MCF 10A (cell line): ENCODE measurements at places on chromosomes 11 and 22.

- no peak for DNase-seq
Observed at GRCh38 chr11:45482331-45482730, 183.1 kb downstream of the CHST1 start.

DNA sequence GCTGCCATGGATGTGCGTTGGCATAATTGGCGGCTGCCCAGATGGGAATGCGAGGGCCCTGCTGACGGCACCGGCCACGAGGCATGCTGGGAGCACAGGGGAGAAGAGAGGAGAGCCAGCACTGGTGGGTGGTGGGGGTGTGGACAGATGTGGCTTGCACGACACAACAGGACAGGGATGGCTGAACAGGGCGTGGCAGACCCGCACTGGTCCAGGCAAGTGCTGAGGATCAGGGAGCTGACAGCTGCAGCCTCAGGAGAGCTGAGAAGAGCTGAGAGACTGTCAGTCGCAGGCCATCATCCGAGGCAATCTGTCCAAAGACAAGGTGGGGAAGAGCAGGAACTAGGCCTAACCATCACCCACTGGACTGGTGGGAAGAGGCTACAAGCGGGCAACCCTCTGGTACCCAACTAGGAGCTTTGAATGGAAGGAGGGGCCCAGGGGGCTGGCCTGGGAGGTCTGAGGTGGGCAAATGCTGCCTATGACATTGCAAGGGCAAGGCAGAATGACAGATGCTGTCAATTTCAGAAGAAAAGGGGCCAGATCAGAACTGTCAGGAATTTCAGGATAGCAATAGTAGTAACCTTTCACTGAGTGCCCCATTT lies 2.4 kb downstream of the GNB1L start:
- no peak for DNase-seq

DNA sequence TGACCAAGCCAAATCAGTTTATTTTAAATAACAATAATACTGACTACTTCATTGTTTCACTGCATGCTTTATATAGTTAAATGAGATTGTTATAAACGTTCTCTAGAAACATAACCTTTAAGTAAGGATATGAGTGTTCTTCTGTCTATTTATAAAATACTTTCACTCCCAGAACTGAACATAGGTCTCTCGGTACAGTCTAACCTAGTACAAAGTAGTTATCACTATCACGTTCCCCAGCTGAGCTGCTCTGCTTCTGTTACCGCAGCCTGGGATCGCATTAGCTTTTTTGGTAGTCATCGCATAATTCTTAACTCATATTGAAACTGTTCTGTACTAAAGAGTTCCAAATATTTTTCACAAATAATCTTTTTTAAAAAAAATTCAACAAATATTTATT lies 143.6 kb downstream of the WNT11 start:
- DNase-seq = no peak

- DNase-seq = peak; percentile 9
Observed at GRCh38 chr11:26626346-26626745, 54.3 kb upstream of the MUC15 start.

- no peak for DNase-seq
Observed at GRCh38 chr11:59801981-59802638, 8.5 kb downstream of the MRPL16 start.

DNA sequence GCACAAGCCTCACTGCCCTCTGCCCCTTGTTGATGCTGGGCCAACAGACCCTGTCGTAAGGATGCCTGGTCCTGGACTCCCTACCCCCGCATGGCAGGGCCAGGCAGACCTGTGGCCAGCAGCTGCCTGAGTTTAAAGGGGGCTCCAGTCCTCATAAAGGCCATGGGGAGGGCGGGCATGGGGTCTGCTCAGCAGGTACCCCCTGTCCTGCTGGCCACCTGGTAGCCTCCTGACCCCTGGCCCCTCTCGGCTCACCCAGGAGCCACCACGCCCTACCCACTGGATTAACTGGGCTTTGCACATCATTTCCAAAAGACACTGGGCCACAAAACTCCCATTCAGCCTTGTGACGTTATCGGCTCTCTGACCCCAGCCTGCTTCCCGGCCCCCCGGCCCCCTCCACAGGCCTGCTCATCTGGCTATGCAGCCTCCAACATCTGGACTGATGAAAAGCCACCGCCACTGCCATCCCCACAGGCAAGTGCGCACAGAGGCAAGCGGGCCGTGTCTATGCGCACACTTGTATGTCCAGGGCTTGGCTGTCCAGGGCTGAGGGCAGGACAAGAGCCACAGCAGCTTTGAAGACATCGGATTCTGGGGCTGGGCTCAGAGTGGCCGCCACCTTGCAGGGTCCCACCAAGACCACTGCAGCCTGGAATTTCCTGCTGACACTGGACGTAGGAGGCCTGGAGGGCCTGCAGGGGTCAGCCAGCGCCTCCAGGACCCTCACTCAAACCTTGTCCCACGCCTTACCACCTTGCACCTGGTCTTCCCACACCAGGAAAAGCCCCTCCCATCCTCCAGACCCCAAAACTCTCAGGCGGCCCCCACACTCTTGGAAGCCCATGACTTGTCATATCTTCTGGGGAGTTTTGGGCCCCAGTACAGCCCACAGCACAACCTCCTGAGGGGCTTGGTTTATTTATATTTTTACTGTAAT lies 48.7 kb downstream of the IGF2 start:
- no peak for DNase-seq

GRCh38 chr22:32618441-32619140 lies 144.0 kb downstream of the FBXO7 start:
- no peak for DNase-seq

DNA sequence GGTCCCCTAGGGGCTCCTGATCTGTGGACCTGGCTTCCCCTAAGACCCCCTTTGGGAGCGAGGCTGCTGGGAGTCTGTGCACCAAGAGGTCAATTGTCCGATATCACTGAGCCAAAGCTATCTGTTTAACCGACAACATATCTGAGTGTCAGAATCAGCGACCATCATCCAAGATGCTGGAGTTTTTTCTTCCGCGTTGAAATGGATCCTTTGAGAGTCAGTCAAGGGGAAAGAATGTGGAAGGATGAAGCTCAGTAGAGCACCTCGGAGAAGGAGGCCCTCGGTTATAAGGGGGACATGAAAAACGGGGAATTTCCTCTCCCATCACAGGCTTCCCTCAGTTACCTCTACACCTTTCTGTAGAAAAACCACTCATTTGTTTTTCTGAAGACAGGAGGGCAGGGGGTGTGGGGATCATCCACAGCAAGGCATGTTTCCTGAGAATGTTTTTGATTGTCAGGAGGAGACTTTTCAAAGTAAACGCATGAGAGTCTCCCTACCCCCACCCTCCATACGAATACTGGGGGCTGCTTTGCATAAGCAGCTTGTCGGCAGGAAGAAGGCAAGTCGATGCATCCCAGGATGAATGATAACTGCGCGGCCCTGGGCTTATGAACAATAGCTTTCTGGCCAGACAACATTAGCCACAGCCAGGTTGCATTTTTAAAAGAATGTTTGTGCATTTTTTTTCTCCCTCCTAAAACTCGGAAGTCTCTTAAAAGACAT lies 37.7 kb upstream of the CCND1 start:
- no peak for DNase-seq

GRCh38 chr22:30780026-30780425 lies 85.4 kb downstream of the OSBP2 start:
- DNase-seq = no peak

DNA sequence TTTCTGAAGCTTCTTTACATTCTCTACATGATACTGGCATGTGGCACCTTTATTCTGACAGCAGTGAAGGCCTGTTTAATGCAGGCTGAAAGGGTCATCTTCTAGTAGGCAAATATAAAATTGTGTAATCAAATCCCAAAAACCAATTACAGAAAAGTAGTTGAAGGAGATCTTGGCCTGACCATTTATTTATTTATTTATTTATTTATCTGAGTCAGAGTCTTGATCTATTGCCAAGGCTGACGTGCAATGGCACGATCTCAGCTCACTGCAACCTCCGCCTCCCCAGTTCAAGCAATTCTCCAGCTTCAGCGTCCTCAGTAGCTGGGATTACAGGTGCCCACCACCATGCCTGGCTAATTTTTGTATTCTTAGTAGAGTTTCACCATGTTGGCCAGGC lies 22.7 kb upstream of the CECR2 start:
- peak; percentile 35 for DNase-seq

GRCh38 chr22:20760084-20760483 lies 13.8 kb upstream of the SERPIND1 start:
- no peak for DNase-seq

DNA sequence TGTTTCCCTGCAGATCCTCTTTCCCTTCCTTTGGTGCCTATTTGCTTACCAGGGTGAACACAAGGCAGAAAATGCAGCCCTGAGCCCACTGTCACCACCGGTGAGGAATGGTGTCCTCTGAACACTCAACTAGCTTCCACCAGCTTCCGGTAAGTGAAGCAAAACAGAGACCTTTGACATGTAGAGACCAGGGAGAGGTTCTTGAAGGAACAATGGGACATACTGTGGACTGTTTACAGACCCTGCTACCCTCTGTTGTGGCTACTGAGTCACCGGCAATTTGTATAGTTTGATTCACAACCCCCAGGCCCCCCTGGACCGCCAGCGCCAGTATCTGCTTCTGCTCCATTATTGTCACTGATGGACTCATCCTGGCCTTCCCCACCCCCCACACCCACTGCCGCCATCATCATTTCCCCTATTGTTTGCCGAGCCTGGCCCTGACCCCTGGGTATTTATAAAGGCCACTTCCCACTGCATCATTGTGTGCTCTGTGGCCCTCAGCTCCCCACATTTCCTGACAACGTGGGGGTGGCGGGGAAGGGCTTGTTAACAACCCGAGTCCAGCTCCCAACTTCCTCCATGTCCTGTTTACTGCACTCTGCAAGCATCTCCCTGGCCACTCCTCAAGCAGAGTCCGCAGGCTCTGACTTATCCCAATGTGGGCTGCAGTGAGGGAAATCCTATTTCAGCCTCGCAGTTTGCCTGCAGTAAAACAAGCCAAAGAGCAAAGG lies 252.9 kb downstream of the ETS1 start:
- no peak for DNase-seq

- no peak for DNase-seq
Observed at GRCh38 chr11:133235381-133235780, 296.9 kb downstream of the OPCML start.

GRCh38 chr11:92480499-92480898 lies 255.9 kb downstream of the FAT3 start:
- DNase-seq = no peak

DNA sequence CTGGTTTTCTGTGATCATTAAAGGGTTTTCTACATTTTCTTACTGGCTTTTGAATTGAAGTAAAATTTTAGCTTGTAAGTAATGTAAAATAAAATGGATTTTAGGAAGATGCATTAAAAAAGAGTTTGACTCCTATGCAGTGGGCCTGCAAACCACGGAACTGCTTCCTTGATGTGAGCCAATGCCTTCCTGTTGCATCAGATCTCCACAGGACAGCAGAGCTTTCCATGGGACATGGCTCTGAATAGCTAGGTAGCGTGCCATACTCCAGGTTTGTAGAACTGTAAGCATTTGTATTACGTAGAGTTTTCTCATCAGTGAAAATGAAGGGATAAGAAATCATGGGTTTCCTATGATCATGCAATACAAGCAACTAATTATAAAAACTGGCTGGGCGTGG lies 133.4 kb downstream of the SWAP70 start:
- no peak for DNase-seq

DNA sequence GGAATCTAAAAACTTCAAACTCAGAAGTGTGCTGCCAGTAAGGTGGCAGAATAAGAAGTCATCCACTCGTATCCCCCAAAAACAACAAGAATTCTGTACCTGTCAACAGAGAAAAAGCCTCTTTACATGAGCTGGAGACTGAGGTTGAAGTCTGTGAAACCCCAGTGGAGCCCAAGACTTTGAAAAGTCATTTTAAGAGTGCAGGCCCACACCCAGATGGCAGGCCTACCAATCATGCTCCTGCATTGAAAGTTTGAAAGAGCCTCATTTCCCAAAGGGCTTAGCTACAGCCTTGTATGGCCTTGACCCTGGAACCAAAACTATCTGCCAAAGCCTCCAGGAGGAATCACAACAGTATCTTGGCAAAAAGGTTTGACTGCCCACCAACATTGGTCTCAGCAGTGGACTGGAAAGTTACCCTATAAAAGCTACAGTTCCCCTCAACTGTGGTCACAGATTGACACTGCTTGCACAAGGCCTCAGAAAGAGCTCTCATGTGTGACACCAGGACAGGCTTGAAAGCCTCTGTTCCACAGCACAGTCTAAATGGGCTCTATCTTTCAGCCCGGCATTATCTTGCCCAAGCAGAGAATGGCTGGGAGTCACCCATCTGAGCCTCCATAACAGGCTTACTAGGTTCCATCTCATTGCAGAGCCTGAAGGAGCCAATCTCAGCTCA lies 47.7 kb downstream of the SLC22A9 start:
- DNase-seq = no peak

- DNase-seq = no peak
Observed at GRCh38 chr11:104036588-104036987, at the start of gene DDI1. Gene DDI1 (plus strand): TSS chr11:104036640. CDS start chr11:104036823, 183 bp downstream.

- DNase-seq = peak; percentile 44
Observed at GRCh38 chr11:11476971-11477645, 124.1 kb upstream of the CSNK2A3 start.

- DNase-seq = no peak
Observed at GRCh38 chr11:35148163-35148837, 9.3 kb downstream of the CD44 start.

- no peak for DNase-seq
Observed at GRCh38 chr11:64373598-64373974, 14.6 kb downstream of the RPS6KA4 start.

- no peak for DNase-seq
Observed at GRCh38 chr22:38086001-38086845, 2.2 kb upstream of the SLC16A8 start.

GRCh38 chr11:128053981-128054931 lies 533.1 kb downstream of the ETS1 start:
- peak; percentile 26 for DNase-seq

DNA sequence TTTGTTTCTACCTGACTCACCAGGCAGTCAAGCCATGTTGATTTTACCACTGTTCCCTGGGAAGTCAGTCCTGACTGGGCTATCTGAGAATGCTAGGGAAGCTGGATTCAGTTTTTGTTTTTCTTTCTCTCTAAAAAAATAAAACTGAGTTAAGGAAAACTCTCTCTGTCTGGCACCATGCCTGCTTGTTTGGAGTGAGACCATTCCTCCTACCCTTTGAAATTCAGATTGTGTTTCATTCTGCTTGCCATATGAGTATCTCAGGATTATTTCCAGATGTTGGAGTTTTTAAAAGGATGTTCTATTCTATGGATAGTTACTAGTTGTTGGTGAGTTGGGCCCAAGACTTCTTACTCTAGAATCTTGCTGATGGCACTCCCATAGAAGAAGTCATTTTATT lies 1917.0 kb downstream of the LRRC4C start:
- DNase-seq = no peak

DNA sequence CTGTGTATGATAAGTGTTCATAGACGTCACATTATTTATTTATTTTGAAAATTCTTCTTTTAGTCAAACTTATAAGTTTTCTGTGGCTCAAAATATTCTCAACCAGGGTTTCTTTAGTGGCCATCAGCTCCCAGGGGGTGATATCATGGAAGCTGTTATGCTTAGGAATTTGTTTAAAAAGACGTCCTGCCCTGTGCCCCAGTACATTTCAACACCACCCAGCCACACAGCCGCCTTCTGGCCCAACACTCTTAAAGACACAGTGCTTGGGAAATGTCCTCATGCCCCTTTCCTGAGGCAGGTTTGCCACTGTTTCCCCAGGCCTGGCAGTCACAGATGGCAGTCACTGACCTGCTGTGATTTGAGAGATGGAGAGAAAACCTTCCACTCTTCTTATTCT lies 19.9 kb downstream of the TSKU start:
- peak; percentile 51 for DNase-seq

GRCh38 chr11:72228229-72228843 lies 3.8 kb downstream of the INPPL1 start:
- DNase-seq = no peak
